ENCODE measurements at places on chromosomes 1 and 21.

GRCh38 chr21:45386336-45386727, 18.6 kb upstream of the COL18A1 start:
- no peak for DNase-seq

- no peak for DNase-seq
Observed at GRCh38 chr1:157748262-157748817, 28.6 kb downstream of the FCRL2 start.

GRCh38 chr1:96472471-96472870, 249.1 kb upstream of the PTBP2 start:
- DNase-seq, result no peak

GRCh38 chr1:41616563-41616962, 132.1 kb upstream of the EDN2 start:
- DNase-seq, result no peak

- no peak for DNase-seq
Observed at GRCh38 chr1:150931773-150932172, 5.6 kb downstream of the SETDB1 start.

GRCh38 chr1:173444757-173445156, 32.4 kb upstream of the PRDX6 start:
- no peak for DNase-seq

GRCh38 chr1:166066107-166066506, 100.7 kb downstream of the FAM78B start:
- no peak for DNase-seq

DNA sequence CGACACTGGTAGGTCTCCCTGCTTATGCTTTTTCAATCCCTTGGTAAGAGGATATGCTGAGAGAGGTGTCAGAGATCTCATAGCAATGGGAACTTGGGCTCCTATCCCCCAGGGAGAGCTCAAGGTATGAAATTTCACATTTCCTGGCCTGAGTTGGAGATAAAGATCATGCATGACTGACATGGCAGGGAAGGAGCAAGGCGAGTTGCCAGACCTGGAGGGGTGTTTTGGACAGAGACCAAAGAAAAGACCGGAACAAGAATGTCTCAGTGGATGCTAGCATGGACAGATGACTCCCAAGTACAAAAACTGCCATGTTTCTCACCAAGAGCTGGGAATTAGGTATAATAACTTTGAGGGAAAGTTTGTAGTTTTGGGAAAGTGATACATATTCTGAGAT, 334.1 kb upstream of the B3GALT2 start:
- no peak for DNase-seq

- no peak for DNase-seq
Observed at GRCh38 chr1:180156631-180157091, 2.0 kb downstream of the QSOX1 start.

DNA sequence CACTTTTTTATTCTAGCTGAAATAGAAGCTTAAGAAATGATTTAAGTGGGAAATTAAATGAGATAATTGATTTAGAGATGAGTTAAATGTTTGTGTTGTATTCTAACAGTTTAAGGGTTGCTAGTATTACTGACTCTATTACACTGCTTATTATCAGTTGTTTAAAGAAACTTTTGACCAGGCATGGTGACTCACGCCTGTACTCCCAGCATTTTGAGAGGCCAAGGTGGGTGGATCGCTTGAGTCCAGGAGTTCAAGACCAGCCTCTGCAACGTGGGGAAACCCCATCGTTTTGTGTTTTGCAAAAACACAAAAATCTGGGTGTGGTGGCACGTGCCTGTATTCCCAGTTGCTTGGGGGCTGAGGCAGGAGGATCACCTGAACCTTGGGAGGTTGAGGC, 14.2 kb downstream of the CLIC4 start:
- no peak for DNase-seq

Data from stimulated activated CD8-positive, alpha-beta memory T cell treated with anti-CD3 and anti-CD28 coated beads, Interleukin-7, amount 100 ng/mL, for 1 hour (primary cell).